ENCODE measurements at places on chromosomes 7 and 10.

DNA sequence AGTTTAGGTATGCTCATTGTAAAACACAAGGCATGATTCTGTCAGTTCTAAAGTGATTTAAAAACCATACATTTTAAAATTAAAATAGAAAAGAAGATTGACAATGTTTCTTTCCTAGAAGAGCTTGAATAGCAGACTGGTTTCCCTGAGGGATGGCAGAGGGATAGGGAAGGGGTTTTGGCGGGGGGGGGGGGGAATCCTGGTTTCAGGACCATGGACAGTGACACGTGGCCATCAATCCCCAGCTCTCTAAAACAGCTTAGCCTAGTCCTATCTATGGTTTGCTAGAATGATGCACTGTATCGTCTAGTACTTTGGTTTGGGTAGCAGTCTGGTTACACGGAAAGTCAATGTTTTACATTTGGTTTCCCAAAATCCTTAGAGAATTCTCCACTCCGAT is 88.7 kb downstream of the PHYHIPL start:
- no peak for DNase-seq

DNA sequence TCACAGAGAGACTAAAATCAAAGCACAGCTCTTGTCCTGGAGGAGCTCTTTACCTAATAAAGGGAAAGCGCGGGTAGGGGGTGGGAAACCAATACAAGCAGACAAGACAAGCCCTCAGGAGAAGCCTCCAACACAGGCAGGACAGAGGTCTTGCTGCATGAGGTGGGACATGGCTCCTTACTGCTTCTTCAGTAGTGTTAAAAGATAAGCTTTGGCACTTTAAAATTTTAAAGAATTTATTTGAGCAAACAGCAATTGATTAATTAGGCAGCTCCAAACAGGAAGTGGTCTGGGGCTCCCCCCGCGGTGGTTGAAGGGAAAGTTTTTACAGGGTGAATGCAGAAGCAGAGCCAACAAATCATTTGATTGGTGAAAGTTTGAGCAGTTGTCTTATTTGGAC is 50.3 kb upstream of the MACC1 start:
- no peak for DNase-seq

GRCh38 chr7:75596727-75597614 is 104.9 kb downstream of the SPDYE5 start:
- DNase-seq: no peak

- DNase-seq: no peak
Measured at GRCh38 chr10:131896403-131896802, 4.4 kb upstream of the PPP2R2D start.
